ENCODE measurements at places on chromosomes 11 and 22. TPM values are rescaled to one million over a fixed set of nuclear protein-coding genes. Genes with fewer than 3 reads are reported as not detected.
A peak's percentile ranks its signal among the peaks of the same experiment; 100 is the strongest.

FAM111B gene
- 6.9 TPM for total RNA-seq

A4GALT gene
- 8.6 TPM for total RNA-seq

LAYN gene
- total RNA-seq: 13.4 TPM

KRTAP5-2 gene
- not detected for total RNA-seq

OR10A2 gene
- not detected for total RNA-seq

CD3D gene
- 9.3 TPM for total RNA-seq

SMC1B gene
- not detected for total RNA-seq

OR8A1 gene
- not detected for total RNA-seq

GGTLC2 gene
- total RNA-seq: not detected

DNA sequence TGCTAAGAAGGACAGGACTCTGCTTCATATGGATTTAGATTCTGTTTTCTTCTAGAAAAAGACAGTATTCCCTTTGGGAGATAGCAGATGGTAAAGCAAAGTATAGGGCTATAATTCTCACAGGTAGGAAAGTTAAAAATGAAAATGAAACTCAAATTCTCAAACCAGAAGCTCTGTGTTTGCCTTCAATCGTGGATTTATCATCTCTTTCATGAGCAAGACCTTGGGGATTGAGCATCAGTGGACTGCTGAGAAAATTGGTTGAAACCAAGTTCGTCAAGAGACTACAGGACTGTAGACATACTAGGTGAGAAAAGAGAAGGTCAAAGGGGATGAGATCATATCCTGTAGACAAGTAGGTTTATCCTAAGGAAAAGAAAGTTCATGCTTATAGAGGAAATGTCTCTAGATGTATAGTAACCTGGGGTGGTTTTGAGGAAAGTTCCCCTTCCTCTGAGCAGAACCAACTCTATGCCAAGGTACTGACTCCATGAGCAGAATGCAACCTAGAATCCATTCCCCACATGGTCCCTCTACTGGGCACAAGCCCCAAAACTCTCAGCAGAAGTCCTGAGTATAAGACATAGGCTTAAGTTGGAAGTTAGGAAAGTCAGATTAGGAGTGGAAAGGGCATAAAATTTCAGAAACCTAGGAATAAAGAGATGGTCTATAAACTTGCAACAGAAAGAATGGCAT lies 46.5 kb downstream of the SLC5A12 start:
- H3K27ac ChIP-seq: no peak overlapping the region
- H3K4me3 ChIP-seq: no peak overlapping the region
- no peaks in the 10 kb centered on the region for H3K27me3 ChIP-seq

GRCh38 chr11:95999711-96000406 lies 76.0 kb upstream of the MTMR2 start:
- no peak overlapping the region for H3K4me3 ChIP-seq
- H3K36me3 ChIP-seq: no peaks in the 10 kb centered on the region
- DNase-seq: no peak

DNA sequence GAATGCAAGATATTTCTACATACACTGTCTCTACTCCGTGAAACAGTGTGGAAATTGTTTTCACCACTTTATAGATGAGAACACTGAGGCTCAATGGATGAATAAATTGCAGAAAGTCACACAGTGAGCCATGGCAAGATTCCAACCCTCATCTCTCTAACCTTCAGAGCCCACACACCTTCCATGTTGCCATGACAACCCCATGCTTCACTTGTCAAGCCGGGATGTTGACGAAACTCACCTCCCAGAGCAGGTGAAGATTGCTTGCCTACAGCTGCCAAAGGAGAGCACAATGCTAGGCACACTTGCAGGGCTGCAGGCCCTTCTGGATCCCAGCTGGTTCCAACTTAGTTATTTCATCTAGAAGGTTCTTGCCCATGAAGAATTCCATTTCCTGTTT lies 71.4 kb upstream of the SEZ6L start:
- H3K36me3 ChIP-seq: no peaks in the 10 kb centered on the region
- H3K4me3 ChIP-seq: no peak overlapping the region
- no peak for DNase-seq
- H3K4me1 ChIP-seq: no peaks in the 10 kb centered on the region

DNA sequence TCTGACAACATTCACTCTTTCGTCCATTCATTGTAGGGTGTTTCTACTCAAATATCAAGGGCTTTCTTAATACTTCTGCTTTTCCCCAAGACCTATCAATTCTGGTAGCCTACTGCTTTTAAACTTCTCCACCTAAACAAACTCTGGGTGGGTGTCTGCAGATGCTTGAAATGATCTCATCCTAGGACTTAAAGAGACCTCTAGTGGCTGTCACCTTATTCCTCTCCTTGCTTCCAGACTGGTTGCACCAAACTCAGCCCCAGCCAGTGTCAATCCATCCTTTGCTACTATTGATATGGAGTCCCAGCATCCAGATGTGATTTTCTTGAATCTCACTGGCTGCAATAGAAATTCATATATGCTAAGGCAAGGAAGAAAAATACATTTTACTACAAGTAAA lies 274.7 kb downstream of the NXPE2 start:
- no peaks in the 10 kb centered on the region for H3K36me3 ChIP-seq
- DNase-seq: no peak
- H3K27ac ChIP-seq: no peak overlapping the region
- H3K4me3 ChIP-seq: no peak overlapping the region

DNA sequence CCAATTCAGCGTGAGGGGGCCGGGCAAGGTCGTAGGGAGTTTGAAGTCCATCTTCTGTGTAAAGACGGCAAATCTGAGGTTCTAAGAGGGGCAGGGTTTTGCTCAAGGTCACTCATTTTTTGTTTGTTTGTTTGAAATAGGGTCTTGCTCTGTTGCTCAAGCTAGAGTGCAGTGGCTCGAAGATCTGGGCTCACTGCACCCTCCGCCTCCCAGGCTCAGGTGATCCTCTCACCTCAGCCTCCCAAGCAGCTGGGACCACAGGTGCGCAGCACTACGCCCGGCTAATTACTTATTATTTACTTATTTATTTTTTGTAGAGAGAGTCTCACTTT lies 355 bp upstream of the AP1B1 start:
- peak overlapping the region; percentile 88 for H3K4me3 ChIP-seq
- H3K27ac ChIP-seq: peak overlapping the region; percentile 74
- DNase-seq: no peak

DNA sequence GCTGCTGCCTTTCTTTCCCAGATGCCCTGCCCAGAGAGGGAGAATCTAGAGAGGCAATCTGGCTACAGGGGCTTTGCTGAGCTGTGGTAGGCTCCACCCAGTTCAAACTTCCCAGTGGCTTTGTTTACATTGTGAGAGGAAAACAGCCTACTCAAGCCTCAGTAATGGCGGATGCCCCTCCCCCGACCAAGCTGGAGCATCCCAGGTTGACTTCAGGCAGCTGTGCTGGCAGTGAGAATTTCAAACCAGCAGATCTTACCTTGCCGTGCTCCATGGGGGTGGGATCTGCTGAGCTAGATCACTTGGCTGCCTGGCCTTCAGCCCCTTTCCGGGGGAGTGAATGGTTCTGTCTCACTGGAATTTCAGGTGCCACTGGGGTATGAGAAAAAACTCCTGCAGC lies 12.2 kb downstream of the BDNF start:
- DNase-seq: no peak
- H3K4me3 ChIP-seq: no peak overlapping the region
- H3K36me3 ChIP-seq: no peaks in the 10 kb centered on the region

DNA sequence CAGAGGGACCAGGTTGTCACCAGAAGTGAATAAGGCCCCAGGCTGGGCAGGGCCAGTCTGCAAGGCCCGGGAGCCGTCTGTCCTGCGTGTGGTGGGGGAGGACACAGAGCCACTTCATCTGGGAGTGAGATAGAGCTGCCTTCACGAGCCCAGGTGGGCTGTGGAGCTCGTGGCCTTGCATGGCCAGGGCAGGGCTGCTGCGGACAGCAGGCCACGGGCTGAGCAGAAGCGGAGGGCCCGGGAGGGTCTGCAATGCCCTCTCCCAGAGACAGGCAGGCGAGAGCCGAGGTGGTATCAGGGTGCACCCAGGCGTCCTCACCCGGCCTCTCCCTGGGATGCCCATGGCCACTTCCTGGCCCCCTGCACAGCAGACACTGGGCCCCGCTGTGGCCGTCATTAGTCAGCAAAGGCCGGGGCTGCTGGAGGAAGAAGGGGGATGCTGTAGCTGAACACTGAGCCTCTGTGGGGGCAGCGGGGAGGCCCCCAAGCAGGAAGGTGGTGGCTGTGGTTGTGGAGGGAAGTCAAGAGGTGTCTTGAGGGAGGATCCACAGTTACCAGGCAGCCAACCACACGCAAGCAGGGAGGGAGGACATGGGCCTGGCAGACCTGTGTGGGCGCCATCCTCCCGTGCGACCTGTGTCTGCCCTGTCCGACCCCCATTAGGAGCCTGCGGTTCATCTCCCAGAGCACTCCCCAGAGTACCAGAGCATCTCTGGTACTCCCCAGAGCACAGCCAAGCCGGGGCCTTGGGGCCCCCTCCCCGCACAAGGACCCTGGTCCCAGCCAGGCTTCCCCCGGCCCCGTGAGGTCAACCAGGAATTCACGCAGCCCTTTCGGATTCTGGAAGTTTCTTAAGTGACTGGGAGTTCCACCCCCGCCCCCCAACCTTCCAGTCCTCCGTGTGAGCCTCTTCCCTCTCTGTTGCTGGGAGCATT lies 1109.5 kb downstream of the BRD1 start:
- no peak overlapping the region for H3K4me3 ChIP-seq
- H3K36me3 ChIP-seq: no peaks in the 10 kb centered on the region
- no peaks in the 10 kb centered on the region for H3K27me3 ChIP-seq
- DNase-seq: no peak

GRCh38 chr11:125772834-125773505 lies 5.7 kb downstream of the PATE2 start:
- H3K4me3 ChIP-seq: no peak overlapping the region
- H3K27ac ChIP-seq: no peak overlapping the region
- H3K4me1 ChIP-seq: no peaks in the 10 kb centered on the region
- no peaks in the 10 kb centered on the region for H3K36me3 ChIP-seq
- no peak for DNase-seq
- H3K27me3 ChIP-seq: no peaks in the 10 kb centered on the region

DNA sequence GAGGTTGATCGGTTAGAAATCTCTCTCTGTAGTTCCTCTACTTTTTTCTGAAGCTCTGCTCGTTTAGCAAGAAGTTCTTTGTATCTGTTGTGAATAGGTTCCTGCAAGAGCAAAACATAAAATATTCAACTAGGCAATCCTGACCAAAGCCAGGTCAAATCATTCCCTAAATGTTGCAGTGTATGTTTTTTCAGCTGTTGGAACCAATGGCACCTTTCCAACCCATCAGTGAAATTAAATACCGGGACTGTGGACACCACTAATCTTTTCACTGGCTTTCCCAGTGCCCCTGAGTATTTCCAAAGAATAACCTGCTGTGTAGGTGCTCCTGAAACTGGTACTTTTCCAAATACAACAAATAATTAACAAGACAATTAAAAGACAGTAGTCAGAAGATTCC lies 45.1 kb downstream of the CEP57 start:
- peaks cover 37% of the 10 kb centered on the region for H3K36me3 ChIP-seq
- no peak overlapping the region for H3K27ac ChIP-seq
- H3K4me3 ChIP-seq: no peak overlapping the region
- DNase-seq: no peak
- no peaks in the 10 kb centered on the region for H3K27me3 ChIP-seq

DNA sequence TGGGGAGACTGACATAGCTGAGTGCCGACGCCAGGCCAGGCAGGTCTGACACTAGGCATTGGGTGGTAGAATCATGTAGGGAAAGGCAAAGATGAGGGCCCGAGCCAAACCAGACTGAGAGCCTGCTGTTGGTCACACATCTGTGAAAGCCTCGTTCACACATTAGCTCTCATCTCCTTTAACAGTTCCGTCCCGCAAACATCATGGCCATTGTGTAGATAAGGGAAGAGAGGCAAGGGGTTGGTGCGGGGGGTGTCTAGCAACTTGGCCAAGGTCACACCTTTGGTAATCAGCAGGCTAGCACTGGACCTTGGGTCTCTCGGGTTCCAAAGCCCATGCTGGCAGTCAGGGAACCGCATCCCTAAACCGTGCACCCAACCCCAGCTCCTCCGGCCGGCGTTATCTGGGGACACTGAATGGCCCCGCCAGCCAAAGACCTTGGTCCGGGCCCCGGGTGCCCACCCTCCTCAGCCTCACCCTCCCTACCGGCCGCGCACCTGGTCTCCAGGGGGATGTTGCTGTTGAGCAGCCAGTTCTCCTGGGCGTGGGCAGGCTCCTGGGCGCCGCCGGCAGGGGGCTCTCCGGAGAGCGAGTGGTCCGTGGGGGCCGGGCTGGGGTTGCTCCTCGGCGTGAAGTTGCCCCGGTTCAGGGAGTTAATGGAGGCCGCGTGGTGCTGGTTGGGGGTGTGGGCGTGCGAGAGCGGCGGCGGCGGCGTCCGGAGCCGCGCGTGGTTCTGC lies 328.3 kb upstream of the NARS2 start:
- no peak overlapping the region for H3K4me3 ChIP-seq
- DNase-seq: no peak
- no peaks in the 10 kb centered on the region for H3K36me3 ChIP-seq
- peaks cover 4% of the 10 kb centered on the region for H3K27me3 ChIP-seq
- H3K27ac ChIP-seq: no peak overlapping the region

DNA sequence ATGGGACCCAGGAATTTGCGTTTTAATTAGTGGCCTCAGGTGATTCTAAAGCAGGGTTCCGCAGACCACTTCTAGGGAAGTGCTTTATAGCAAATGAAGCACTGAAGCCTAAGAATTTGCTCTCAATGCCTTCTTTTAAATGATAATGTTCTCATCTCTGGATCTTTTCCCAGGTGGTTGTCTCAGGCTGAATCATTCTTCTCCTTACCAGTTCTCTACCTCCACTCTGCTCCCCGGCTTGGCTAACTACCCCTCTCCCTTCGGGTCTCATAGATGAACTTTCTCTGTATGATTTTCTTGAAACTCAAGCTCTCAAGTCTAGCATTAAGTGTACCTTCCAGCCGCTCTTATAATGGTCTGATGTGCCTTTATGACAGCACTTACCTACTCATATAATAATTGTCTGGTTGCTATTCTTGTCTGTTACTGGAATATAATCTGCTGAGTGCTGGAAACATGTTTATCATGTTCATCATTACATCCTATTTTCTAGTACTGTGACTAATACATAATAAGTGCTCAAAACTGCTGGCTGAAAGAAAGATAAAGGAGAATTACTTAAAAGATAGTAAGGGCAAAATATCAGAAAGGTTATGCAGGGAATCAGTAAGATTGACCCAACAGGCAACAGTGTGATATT lies 195.9 kb upstream of the SESN3 start:
- DNase-seq: no peak
- H3K4me1 ChIP-seq: no peaks in the 10 kb centered on the region
- no peaks in the 10 kb centered on the region for H3K36me3 ChIP-seq
- no peaks in the 10 kb centered on the region for H3K27me3 ChIP-seq
- no peak overlapping the region for H3K27ac ChIP-seq

- peaks cover 16% of the 10 kb centered on the region for H3K36me3 ChIP-seq
- no peaks in the 10 kb centered on the region for H3K27me3 ChIP-seq
- no peak overlapping the region for H3K27ac ChIP-seq
- DNase-seq: no peak
Observed at GRCh38 chr22:45237065-45237990, 3.4 kb downstream of the KIAA0930 start.

- no peak overlapping the region for H3K4me3 ChIP-seq
- H3K27ac ChIP-seq: no peak overlapping the region
- no peak for DNase-seq
- H3K4me1 ChIP-seq: no peaks in the 10 kb centered on the region
- no peaks in the 10 kb centered on the region for H3K36me3 ChIP-seq
Observed at GRCh38 chr22:22835771-22836291, 51.8 kb upstream of the IGLL5 start.

- DNase-seq: peak; percentile 87
- H3K36me3 ChIP-seq: no peaks in the 10 kb centered on the region
- no peaks in the 10 kb centered on the region for H3K27me3 ChIP-seq
Observed at GRCh38 chr22:19730655-19731360, 7.5 kb downstream of the GP1BB start.

GRCh38 chr11:134261626-134262488 lies 8.5 kb downstream of the ACAD8 start:
- H3K36me3 ChIP-seq: peaks cover 7% of the 10 kb centered on the region
- H3K4me3 ChIP-seq: no peak overlapping the region
- DNase-seq: no peak
- no peaks in the 10 kb centered on the region for H3K27me3 ChIP-seq

Data from lung (tissue), 17 donors.